ENCODE measurements at places on chromosomes 7 and 10.

- DNase-seq: no peak
These were observed 34.0 kb upstream of the INSIG1 start for GRCh38 chr7:155263581-155264143.

DNA sequence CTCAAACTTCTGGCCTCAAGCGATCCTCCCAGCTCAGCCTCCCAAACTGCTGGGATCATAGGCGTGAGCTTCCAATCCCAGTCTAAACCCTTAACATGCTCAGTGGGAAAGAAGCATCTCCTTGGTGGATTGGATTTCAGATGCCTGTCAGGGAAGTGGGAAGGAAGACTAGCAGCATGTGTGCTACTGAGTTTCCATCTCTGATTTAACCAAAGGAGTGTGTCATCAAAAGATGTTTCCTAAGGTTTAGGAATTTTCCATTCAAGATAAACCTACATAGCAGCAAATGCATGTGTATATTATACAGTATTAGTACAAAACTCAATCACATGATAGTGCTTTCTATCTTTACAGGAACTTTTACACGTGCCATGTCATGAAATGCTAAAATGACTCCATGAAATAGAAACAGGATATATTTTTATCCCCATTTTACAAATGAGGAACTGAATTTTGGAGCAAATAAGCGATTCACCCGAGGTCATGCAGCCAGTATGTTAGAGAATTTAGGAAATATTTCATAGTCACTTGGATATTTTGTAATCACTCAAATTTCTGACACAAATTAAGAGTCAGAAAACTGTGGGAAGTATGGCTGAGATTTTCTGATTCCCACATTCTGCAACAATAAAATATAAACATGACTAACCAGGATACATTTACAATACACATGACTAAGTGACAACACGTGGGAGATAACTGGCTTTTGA, 11.4 kb upstream of the TMEM26 start:
- peak; percentile 95 for DNase-seq

DNA sequence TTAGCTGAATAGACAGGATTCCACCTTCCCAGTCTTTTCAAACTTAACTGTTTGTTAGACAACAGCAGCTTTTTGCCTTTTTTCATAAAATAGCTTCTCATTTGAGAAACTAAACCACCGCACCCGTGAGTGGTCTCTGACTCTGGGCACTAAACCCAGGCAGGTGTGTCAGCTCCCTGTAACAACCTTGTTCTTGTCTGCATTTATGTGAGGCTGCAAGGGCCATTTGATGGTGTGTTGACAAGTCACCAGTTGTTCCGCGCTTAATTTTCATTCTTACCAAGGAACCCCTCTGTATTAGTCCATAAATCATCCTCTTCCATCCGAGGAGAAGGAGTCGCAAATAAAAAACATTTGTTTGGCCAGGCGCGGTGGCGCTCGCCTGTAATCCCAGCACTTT, 1.5 kb downstream of the STOX1 start:
- DNase-seq: no peak

DNA sequence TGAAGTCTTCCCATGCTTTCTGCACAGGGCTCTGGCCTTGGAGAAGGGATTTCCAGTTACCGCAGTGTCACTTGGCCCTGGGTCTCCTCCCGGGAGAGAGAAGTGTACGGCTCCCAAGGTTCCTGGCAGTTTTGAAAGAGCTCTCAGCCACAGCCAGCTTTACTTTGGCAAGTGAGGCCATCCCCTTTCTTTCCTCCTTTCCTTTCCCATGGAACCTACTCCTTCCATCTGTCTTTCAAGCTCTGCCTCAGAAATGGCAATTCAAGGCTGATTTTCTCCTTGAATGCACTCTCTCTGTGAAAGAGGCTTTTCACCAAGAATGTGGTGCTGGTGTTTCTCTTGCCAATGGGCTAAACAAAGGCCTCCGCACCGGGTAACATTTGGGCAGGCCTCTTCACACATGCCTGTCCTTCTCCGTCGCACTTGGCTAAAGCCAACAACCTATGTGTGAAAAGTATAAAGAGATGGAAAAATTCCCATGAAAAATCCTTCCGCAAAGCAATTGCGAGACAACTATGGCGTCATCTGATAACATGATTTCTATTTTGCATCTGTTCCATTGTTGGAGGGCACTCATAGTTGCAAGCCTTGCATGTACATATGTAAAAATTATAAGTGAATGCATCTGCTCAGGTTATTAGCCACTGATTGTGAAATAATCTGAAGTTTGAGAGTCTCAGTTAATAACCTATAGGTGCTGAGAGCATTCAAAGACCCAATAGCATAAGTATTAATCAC, 125.4 kb downstream of the PFKFB3 start:
- DNase-seq: no peak

DNA sequence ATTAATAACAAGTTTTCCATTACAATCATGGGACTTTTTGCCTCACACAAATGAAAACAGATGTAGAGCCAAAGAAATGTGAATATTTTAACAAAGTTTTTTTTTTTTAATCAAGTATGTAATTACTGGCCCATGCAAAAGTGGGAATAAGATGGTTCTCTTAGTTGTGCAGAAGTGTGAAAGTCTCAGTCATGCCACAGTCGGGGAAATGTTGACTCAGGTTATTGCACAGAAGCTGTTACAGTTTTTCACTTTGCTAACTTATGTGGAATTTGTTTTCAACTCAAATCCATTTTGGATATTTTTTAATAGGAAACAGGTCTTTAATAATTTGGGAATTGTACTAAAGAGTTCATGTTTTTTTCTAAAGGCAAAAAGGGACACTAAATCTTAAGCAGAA, 44.0 kb upstream of the CAV2 start:
- DNase-seq: no peak

DNA sequence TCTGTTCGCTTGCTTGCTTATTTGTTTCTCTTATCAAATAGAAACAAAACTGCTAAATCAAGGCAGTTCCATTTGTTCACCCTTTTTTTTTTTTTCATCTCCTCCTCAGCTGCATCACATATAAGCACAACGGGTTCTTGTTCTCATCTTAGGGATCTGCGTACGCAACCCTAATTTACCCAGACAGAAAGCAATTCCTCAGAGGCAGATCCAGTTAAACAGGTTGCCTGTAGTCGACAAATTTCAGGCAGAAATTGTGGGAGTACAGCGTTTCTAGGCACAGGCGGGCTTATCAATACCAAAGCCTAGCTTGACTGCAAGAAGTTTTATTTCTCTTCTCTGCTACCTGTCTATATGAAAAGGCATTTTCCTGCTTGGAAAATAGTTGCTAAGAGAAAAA, 565.4 kb downstream of the NXPH1 start:
- DNase-seq: no peak

DNA sequence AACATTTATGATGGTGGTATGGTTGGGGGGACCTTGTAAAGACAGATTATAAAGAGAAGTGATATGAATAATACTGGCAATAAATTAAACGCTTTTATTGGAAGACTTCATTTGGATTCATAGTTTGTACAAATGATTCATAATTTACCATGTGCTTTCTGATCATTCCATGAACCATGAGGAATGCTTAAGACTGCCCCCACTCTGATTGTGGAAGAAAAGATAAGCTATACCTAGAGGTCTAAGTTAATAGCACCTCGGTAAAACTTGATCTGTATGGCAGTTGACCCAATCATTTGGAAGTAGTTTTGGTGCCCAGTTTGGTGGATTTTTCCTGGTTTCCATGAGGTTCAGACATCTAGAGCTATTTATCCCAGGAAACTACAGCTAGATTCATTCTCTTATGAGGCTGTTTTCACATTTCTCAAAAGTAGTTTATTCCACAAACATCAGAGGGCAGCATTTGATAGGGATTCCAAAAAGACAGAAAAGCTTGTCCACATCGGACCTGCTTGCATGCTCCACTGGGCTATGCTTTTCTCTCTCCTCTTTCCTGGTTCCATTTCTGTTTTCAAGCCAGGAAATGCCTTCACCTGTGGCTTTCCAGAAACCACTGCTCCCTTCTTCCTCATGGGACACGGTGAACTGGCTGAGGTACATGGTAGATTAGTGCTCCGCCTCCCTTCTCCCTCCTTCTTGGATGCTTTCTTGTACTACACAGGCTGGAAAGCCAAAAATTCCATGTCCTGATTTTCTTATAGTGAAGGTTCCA, 29.2 kb downstream of the TFAM start:
- no peak for DNase-seq

- DNase-seq: peak; percentile 80
These were observed at the start of gene FGL2 for GRCh38 chr7:77199013-77199966. FGL2 (minus strand) TSS chr7:77199819; CDS start chr7:77199793, 26 bp downstream.

Measured in suppressor macrophage treated with lipopolysaccharide for 4 hours (primary cell).